ENCODE measurements at places on chromosomes 1 and 21. TPM values are rescaled to one million over a fixed set of nuclear protein-coding genes. Genes with fewer than 3 reads are reported as not detected.

- no peak for DNase-seq
Measured at GRCh38 chr1:162230096-162230495, 146.6 kb downstream of the SPATA46 start.

The ETV3L gene
- polyA plus RNA-seq, result not detected

DNA sequence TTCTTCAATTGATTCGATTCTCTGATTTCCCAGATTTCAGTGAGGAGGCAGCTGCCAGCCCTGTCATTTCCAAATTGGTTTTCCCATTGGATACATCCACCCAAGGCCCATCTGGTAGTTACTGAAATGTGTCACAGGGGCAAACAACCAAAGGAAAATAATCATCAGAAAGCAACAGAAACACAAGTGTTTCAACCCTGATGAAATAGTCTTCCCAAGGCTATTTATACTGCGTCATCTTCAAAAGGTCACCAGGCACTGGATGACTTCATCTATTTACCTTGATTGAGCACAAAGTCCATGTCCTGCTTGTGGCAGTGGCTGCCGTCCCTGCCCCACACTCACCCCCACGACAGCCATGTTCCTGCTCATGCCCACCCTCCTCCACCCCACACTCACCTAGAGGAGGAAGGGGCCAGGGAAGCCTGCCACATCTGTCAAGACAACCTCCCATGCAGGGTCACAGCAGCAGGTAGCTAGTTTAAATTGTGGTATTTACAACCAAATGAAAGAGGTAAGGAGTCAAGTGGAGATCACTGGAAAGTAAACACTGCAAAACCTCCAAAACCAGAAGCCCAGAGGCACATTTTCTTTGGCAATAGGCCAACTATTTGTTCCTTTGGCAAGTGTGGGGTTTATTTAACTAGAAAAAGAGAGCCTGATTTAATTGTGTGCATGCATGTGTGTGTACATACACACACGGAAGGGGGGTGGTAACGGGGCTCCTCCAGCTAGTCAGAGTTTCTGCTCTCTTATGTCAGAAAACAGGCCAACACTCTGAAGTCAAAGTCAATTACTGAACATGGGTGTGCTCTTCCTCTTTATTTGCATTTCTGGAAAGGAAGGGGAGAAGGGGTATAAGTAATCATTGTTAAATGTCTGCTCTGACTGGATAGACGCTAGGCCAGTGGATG is 49.5 kb upstream of the RAB4A start:
- DNase-seq, result peak; percentile 93

GRCh38 chr1:113663165-113663951 is 95.9 kb downstream of the PHTF1 start:
- DNase-seq, result no peak

- no peak for DNase-seq
Measured at GRCh38 chr1:164653705-164654104, 94.7 kb downstream of the PBX1 start.

DNA sequence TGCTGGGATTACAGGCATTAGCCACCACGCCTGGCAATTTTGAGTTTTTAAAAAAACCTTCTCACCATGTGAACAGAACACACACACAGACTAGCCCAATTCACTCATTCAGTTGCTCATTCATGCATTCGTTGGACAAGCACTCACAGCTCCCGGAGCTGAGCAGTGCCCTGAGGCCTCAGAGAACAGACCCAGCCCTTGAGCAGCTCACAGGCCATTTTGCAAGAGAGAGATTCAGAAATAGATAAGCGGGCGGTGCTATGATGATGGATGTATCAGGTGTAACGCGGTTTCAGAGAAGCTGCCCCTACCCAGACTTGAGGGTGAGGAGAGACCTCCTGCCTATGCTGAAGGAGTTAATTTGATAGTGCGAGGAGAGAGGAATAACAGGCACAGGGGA is 18.6 kb downstream of the PTAFR start:
- no peak for DNase-seq

The ITLN2 gene
- polyA plus RNA-seq, result 1.7 TPM

- DNase-seq, result peak; percentile 51
Measured at GRCh38 chr1:3695326-3696217, 43.3 kb downstream of the TP73 start.

- no peak for DNase-seq
Measured at GRCh38 chr1:22586356-22587130, 23.3 kb downstream of the EPHA8 start.

The OR14K1 gene
- polyA plus RNA-seq, result not detected

The LINGO4 gene
- polyA plus RNA-seq, result not detected

- DNase-seq, result no peak
Measured at GRCh38 chr1:64569411-64569810, 99.5 kb downstream of the CACHD1 start.

DNA sequence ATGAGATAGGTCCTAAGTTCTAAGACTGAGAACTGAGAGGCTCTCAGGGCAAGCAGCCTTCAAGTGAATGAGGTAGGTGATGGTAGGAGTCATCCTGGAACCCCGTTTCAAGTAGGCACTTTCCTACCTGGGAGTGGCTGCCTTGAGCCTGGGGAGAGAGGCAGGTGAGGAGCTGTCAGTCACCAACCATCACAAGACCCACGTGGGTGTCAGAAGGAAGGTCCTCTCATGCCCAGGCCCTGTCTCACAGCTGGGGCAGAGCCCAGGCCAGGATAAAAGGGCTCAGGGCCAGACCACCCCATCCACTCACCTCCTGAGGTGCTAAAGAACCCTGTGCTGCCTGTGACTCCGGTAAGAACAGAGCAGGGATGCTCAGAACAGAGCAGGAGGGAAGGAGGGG is at the start of gene LCE1D:
TSS of gene LCE1D (plus strand) at position 301 of the 400 bp plus-strand sequence. CDS start 1,074 bp downstream, outside the sequence.
- DNase-seq, result no peak

DNA sequence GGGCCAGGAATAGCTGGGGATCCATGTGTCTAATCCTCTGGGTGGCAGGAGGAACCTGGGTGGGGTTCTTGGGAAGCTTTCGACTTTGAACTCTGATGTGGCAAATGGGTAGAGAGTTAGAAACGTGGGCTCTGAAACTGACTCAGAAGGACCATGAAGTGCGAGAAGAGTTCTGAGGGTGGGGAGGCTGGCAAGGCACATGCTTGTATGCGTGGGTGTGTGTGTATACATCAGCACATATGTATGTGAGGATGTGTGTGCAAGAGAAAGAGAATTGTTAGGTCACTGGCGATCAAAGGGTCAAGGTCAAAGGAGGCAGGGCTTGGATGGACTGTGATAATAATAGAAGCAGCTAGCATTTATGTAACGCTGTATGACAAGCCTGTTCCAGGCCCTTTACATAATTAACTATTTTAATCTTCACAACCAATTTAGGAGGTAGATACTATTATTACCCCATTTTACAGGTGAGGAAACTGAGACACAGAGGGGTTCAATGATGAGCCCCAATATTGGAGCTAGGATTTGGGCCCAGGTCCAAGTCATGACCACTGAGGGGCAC is 84.5 kb upstream of the POU3F1 start:
- no peak for DNase-seq

GRCh38 chr21:34183331-34183928 is 110.1 kb downstream of the MRPS6 start:
- peak; percentile 46 for DNase-seq

The OR2T11 gene
- polyA plus RNA-seq, result not detected

The ARHGAP29 gene
- 7.0 TPM for polyA plus RNA-seq

GRCh38 chr1:5254975-5255374 is 600.6 kb downstream of the AJAP1 start:
- DNase-seq, result no peak

DNA sequence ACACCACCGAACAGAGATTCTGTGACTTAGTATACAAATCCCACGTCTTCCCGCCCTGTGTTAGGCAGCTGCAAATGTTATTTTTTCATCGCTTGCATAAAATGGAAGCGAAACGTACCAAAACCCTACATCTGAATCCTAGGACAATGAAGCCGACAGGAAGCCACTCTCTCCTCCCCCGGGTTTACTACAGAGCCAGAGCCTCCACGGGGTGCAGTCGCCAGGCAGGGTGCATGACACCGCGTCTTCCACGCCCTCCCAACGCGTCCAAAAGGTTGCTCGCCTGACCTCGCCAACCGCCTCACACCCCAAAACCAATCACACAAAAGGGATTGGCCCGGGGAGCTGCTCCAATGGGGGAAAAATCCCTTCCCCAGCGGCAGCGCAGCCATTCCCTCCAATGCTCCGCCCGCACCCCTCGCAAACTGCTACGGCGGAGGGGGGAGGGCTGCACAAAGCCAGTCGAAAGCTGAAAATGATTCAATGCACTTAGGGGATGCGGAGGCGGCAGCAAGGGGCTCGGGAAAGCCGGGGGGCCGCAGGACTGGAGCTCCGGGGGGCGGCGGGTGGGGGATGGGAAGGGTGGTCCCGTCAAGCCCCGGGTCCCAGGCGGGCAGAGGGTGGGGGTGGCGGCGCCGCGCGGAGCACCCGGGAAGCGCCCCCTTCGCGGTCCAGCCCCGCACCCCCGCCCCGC is 701 bp downstream of the CEP170 start:
- DNase-seq, result peak; percentile 47

The LCE1E gene
- not detected for polyA plus RNA-seq

The HES3 gene
- not detected for polyA plus RNA-seq

The TPTE gene
- polyA plus RNA-seq, result not detected

The SPRR1B gene
- polyA plus RNA-seq, result 0.27 TPM

- DNase-seq, result no peak
Measured at GRCh38 chr1:64683419-64683818, 61.5 kb upstream of the RAVER2 start.

The C1orf21 gene
- 36.5 TPM for polyA plus RNA-seq

The PIGM gene
- polyA plus RNA-seq, result 1.1 TPM

GRCh38 chr1:214377485-214377884 is 96.5 kb downstream of the SMYD2 start:
- no peak for DNase-seq

- DNase-seq, result peak; percentile 30
Measured at GRCh38 chr1:178575611-178576361, 62.9 kb downstream of the TEX35 start.

DNA sequence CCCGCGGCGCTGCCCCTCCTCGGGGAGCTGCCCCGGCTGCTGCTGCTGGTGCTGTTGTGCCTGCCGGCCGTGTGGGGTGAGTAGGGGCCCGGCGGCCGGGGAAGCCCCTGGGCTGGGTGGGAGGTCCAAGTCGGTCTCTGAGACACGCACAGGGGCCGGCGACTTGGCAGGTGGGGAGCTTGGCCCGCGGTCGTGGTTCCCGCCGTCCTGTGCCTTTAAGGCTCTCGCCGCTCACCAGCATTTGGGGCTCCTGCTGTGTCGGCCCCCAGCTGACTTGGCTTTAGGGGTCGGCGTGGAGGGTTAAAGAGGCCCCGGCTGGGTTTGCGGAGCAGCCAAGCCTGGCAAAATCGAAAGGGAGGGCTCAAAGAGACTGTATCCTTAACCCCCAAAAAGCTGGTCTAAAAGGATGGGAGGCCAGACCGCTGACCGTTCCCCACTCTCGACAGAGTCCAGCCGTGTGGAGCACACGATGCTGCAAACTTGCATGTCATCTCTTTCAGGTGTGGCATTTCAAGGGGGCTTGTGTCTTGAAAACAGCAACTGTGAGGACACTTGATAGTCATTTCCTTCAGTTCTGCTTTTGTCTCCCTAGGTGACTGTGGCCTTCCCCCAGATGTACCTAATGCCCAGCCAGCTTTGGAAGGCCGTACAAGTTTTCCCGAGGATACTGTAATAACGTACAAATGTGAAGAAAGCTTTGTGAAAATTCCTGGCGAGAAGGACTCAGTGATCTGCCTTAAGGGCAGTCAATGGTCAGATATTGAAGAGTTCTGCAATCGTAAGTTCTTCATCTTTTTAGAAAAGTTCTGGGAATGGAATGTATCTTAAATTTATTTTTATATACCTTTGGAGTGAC is 540 bp downstream of the CD55 start:
- peak; percentile 59 for DNase-seq

DNA sequence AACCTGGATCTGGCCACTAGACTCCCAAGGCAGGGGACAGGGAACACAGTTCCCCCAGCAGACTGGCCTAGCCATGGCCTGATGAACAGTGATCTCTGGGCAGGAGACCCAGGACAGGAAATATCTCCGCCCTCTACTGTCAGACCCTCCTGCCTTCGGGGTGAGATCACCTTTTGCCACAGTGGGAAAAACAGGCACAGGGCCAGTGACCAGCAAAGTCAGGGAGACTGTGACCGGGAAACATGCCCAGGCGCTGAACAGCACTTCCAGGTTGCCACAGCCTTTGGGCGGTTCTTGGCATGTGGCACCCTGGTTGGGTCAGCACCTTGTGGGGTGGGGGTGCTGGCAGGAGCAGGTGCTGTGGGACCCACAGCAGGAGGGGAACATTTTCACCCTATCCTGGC is 8.9 kb upstream of the ZNF669 start:
- DNase-seq, result no peak

DNA sequence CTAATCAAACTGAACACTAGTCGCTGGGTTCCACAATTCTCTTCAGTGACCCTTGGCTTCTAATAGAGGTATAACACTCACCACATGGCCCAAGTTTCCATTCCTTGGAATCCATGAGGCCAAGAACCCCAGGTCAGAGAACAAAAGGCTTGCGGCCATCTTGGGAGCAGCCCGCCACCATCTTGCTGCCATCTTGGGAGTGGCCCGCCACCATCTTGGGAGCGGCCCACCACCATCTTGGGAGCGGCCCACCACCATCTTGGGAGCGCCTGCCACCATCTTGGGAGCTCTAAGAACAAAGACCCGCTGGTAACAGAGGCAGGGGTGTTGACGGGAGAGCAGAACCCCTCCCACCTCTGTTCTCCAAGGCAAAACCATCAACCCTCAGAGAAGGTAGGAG is 493.4 kb downstream of the MATN1 start:
- DNase-seq, result no peak

GRCh38 chr1:241215203-241215602 is 141.8 kb downstream of the RGS7 start:
- DNase-seq, result peak; percentile 74

DNA sequence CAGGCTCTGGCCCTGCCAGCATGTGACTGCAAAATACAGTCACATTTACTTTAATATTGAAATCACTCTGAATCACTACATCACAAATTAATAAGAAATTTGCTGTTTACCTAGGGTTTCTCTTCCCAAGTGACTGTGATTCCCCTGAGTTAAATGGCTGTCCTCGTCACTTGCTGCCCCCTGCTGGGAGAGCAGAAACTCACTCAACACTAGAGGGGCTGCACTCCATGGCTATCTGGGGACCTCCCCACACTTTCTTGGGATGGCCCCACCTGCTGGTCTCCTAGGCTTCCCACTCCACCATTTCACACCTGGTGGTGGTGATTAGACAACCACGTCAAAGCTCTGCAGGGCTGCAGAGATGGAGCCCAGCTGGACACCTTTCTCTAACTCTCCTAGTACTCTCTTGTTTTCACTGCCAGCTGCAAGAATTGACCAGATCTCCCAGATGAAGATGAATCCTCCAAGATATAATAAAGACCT is 63.4 kb downstream of the CD2 start:
- peak; percentile 57 for DNase-seq

The OR2M3 gene
- not detected for polyA plus RNA-seq

The LIPI gene
- polyA plus RNA-seq, result not detected

- no peak for DNase-seq
Measured at GRCh38 chr1:203609979-203610493, 16.6 kb upstream of the ATP2B4 start.

- DNase-seq, result peak; percentile 82
Measured at GRCh38 chr1:108692724-108693655, 880 bp downstream of the PRPF38B start.
